ENCODE measurements at places on chromosomes 12 and 14.

GRCh38 chr14:68408680-68409079 is 384.2 kb downstream of the ZFP36L1 start:
- no peak for DNase-seq

DNA sequence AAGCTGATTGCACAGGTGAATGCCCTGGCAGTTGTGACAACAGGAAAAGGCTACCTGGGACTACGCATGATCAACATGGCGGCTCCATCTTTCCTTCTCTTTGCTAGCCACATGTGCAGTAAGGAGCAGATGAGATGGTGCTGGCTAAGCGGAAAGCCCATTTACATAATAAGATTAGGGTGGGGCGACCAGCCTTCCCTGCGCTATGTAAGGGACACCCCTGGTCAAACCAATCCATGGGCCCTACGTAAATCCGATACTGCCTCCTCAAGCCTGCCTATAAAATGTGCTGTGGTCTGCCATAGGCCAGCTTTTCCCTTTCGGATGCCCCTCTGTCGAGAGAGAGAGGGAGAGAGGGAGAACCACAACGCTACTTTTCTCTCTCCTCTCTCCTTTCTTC is 31.0 kb upstream of the BTG1 start:
- DNase-seq: no peak

DNA sequence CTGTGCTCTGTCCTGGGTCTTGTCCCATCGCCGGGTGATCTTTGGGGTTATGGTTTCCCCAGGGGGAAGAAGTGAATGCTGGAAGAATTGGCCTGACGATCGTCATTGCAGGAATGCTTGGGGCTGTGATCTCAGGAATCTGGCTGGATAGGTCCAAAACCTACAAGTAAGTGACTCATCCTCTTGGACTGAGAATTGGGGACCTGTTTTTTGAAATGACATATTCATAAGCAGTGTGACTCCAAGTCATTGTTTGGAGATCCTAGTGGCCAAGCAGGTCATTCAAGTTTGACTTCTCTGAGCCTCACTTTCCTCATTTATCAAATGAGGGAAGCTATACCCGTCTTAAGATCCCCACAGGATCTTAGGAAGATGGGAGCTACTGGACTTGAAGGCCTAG is 25.8 kb downstream of the ERG28 start:
- DNase-seq: no peak

DNA sequence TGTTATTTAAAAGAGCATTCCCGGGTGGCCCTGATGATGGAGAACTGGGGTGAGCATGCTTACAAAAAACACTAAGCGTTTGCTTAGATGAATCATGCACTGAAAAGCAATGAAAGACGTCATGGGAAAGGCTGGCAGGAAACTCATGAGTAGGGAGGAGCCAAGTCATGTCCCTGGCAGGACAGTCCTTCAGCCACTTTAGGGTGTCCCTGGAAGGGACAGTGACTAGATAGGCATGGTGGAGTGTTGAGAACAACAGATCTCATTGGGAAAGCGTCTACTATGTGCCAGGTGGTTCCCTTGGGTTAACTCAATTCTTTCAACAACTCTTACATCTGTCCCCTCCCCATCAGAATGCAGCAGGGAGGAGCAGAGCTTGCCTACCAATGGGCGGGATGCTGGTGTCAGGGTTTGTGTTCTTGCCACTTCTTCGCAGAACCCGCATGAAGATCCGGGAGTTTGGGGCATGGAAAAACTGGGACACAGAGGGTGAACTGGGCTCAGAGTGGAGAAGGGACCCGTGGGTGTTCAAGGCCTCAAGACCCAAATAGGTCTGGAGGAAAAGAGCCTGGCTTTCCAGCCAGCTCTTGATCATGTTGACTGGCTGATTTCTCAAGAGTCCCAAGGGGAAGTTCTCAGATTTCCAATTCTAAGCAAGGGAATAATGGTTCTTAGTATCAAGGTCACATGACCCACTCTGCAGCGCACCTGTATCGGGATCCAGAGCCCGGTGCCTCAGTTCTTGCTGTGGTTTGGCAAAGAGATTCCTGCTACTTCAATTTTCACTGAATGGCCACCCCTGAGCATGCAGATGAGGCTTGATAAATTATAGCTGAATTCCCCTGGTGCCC is 653.9 kb upstream of the TBX3 start:
- no peak for DNase-seq

DNA sequence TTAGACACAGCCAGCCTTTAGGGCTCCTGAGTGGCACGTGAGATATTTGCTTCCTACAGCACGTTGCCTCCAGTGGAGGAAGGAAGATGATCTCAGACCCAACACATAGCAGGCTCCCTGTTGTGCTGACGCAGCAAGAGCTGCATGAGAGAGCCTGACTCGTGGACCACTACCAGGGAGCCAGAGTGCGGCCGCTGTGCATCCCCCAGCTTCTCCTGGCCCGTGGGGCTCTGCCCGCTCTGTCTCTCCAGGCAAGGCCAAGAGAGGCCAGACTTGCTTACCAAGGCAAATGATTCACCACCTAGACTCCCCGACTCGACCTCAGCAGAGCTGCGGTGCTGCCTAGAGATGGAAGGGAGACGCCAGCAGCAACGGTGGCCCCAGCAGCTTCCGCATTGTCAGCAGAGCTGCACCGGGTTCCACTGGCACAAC is 37.5 kb downstream of the MAP3K9 start:
- DNase-seq: no peak

DNA sequence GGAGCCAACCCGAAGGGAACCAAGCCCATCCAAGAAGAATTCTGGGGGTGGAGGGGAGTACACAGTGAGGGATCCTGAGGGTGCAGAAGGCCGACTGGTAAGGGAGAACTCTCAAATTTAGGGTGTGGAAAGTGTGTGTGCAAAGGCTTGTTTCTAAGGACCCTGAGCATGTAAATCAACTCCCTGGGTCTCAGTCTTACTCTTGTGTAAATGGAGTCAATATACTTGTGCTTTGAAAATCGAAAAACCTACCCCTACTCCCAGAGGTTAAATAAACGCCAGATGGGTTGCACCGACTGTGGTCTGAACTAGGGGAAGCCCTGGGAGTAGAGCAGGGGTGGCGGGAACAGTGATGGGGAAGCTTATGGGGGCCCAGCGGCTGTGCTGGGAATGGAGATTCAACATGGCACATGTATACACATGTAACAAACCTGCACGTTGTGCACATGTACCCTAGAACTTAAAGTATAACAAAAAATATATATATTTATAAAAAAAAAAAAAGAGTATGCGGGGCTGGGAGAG is 6.0 kb downstream of the B4GALNT1 start:
- DNase-seq: no peak

DNA sequence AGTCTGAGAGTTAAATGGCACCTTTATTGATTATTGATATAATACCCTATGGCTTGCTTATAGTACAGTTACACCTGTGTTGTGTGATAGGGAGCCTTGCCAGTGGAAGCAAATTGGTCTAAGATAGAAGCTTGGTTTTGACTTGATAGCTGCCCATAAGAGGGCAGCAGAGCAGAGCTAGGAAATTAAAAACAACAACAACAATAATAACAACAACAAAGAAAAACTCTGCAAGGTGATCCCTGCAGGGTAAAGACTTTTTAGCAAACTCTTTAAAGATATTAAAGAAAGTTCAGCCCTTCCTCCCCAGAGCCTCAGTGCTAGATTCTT is 18.0 kb upstream of the RNASE10 start:
- DNase-seq: no peak

GRCh38 chr12:2641761-2642160 is 153.0 kb upstream of the FKBP4 start:
- no peak for DNase-seq

DNA sequence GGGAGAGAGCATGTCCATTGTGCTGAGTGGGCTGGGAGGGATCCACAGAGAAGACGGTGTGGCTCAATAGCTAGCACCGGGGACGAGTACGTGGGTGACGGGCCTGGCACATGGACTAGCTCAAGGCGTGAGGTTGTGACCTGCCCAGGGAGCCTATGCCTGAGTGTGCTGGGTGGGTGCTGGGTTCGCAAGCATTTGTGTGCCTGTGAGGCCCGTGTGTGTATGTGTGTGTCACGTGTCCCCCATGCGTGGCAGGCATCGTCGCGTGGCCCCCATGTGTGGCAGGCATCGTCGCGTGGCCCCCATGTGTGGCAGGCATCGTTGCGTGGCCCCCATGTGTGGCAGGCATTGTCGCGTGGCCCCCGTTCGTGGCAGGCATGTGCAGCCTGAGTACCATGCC is 109.2 kb downstream of the TMEM121 start:
- no peak for DNase-seq

DNA sequence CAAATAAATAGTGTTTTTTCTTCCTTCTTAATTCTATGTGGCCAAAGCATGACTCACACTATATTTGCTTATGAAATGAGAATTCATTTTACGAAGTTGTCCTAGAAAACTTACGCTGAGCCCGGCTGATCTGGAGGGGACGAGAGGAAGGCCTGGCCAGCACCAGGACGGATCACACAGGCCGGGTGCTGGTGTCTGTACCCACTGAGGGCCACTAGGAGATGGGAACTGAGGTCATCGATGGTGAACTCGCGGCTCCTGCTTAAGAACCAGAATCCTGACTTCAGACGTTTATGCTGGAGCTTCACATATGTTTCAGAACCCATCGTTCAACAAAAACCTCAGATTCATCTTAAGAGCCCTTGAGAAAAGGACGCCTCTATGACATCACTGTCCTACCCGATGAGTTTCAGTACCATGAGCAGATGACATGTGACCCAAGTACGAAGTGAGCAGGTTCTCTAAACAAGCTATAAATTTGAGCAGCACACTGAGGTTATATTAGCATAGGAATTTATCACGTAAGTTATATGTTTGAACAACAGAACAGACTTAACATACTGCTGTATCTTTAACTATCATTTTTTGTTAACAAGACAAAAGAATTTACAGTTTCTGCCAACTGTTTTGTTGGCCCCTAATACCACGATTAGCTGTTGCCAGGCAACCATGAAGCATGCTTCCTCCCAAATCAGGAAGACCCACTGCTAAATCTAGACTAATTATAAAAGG is 111.9 kb downstream of the FOXN3 start:
- DNase-seq: no peak

DNA sequence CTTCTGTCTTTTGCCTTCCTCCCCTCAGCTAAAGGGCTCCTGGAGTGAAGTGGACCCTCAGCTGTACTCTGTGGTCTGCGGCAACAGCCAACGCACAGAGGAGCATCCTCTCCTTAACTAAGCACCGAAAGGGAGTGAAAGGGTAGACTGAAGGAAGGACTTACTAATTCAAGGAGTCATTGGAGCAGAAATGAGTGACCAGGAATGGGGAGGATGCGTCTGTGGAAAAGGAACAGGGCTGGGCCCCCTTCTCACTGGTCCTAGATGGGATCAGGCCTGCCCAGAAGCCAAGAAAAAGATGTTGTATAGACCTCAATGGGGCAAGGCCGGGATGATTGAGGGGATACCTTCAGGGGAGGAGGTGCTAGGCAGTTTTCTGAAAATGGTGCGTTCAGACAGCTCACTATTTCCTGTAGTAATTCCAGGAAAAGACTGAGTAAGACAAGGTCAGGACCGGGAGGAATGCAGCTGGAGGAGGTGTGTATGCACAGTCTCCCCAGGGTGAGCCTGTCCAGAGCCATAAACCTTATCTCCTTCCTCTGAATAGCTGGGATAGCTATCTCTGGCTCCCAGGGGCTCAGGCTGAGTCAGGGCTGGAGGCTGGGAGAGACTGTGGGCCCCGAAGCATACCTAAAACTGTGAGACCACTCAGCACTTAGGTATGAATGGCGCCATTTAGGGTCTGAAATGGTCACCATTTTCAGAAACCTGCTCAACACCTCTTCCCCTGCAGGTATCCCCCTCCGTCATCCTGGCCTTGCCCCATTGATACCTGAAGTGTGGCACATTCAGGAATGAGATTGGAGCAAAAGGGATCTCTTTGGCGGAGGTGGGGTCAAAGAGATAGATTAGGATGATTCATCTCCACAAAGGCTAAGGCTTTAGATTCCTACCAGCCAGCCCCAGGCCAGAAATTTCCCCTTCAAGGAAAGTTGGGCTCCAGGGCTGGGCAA is 20.2 kb upstream of the KRT8 start:
- no peak for DNase-seq

DNA sequence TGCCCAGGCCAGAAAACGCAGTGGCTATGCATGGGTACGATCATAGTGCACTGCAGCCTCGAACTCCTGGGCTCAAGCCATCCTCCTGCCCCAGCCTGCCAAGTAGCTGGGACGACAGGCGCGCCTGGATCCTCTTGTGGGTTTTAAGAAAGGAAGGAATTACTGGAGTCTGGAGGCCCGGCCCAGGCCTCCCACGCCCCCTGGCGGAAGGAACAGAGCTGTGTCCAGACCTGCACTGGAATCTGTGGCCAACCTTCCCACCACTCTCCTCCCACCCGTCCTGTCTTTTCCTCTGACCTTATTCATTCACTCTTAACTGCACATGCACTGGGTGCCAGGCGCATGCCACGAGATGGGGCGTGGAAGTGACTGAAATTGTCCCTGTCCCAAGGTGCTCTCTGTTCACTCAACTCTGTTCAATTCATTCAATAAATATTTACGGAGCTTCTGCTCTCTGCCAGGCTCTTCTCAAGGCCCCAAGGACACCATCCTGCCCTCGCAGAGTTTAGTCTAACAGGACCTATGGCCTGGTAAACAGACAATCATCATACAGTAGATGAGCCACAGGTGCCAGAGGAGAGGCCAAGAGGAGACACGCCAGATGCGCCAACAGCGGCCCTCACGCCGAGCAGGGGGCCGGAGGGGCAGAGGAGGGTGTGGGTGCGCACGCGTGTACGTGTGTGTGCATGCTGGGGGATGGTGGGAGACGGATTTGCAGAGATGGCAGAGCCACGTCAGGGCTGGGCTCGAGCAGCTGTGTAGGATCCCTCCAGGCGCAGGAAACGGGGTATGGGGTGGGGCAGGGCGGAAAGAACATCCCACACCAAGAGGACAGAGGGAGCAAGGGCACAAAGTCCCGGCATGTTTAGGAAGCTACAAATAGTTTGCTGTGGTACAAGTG is 13.7 kb upstream of the TMEM106C start:
- peak; percentile 25 for DNase-seq

GRCh38 chr14:43165651-43166050 is 1341.4 kb downstream of the FSCB start:
- DNase-seq: no peak

DNA sequence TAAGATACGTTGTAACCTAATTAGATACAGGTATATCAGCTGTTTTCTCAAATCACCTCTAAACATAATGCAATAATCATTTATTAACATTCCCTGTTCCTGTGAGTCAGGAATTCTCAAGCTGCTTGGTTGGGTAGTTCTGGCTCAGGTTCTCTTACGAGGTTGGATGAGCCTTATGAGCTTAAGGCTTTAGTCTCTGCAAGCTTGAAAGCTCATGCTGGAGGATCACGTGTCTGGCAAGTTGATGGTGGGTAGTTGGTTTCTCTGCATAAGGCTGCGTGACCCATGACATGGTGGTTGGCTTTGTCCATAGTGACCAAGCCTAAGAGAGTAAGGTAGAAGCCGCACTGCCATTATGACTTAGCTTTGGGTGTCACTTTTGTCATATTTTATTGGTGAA is 62.0 kb downstream of the PLEKHA5 start:
- no peak for DNase-seq

- DNase-seq: no peak
Observed at GRCh38 chr14:37143475-37143874, 28.9 kb downstream of the SLC25A21 start.

GRCh38 chr14:98871796-98872195 is 400.2 kb downstream of the BCL11B start:
- no peak for DNase-seq
